NCI-H2107 (cell line): ENCODE measurements at places on chromosomes 3 and 15.

- no peak for DNase-seq
Measured at GRCh38 chr3:41116851-41117250, 82.5 kb upstream of the CTNNB1 start.

- no peak for DNase-seq
Measured at GRCh38 chr3:182436547-182436946, 356.8 kb upstream of the ATP11B start.

GRCh38 chr3:45232521-45232920 lies 6.4 kb upstream of the TMEM158 start:
- no peak for DNase-seq

DNA sequence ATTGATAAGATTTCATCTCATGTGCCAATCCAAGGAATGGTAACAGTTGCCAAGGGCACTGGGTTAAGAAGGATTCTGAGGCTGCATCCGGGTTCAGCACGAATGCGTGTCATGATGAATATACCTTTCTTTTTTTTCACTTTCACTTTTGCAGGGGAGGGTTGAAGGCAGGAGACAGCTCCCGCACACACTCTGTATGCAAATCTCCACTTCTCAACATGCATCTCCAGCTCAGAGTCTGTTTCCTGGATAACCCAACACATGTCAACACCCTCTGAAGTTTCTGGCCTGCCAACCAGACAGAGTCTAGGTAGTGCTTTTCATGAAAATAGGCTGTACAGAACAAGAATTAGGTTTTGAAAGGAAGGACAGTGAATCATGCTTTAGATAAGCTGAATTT lies 21.6 kb downstream of the B4GALT4 start:
- no peak for DNase-seq

DNA sequence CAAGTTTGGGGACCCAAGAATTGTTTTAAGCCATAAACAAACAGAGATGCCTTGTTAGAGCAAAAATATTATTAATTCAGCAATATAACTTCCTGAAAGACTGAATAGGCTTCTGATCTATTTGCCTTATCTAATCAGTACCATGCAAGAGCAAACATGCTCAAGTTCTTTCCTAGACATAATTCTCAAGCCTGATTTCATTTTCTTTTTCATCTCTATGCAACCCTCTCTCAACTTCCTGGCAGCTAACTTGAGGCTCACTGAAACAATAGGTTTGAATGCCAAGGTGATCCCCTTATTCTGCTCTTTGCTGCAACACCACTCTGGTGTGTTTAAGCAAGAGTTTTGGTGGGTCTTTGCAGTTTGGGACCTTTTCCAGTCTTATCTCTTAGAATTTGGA lies 230.9 kb upstream of the CD96 start:
- DNase-seq = no peak

- DNase-seq = no peak
Measured at GRCh38 chr15:51724673-51725072, 12.8 kb downstream of the LYSMD2 start.

DNA sequence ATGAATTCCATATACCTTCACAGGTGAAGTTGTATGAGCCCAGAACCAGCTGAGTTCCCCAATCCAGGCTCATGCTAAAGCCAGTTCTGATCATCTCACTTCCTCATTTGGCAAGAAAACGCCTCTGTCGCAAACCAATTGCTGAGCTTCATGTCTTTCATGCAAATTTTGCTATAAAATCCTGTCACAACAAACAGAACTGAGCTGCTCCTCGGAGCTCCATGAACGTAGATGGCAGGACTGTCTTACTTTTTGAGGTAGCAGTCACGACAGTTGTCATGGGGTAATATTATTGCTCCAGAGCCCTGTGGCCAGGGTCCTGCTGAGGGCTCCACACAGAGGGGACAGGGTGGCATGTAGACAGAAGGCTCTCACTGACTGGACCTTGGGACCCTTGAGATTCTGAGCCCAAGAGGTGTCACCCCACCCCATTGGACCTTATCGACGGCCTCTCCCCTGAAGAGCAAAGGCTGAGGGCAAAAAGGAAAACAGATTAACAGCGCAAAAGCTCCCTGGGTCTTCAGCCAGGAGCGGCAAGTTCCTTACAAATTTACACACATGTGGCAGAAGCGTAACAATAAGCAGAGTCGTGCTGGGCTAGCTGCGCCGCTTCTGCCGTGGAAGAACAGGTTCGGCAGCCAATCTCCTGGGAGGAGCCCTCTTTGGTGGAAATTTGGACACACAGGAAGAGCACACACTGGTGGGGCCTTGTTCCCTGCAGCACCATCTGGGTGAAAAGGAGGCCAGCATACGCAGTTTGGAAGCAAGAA lies 249.2 kb downstream of the OPA1 start:
- DNase-seq = no peak

DNA sequence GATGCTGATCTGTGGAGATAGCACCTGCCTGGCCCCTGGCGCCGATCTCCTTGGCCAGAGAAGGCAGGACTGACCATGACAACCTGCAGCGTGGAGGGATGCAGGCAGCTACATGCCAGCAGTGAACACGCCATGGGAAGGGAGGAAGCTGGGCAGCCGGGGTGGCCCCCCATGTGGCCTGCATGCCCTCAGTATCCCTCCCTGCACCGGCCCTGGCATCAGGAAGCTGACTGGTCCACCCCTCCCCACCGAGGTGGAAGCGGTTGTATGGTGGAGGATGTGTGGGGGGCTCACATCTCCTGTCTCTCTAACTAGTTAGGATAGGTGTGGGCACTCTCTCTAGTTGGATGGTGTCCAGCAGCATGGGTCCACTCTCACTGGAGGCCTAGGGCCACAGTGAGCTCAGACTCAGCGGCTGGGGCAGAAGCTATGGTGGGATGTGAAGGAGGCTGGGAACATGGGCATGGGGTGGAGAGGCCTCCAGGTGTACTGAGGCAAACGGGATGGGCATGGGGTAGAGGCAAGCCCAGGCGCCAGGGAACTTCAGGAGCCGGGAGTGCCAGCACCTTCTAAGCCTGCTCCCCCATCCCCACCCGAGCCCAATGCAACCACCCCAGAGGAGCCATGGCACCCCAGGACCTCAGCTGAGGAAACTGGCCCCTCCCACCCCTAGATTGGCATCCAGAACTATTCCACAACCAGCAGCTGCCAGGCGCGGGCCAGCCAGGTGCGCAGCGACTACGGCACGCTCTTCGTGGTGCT lies 1.8 kb upstream of the ABTB1 start:
- DNase-seq = no peak
